ENCODE measurements at places on chromosomes 2 and 18. TPM values are rescaled to one million over a fixed set of nuclear protein-coding genes. Genes with fewer than 3 reads are reported as not detected.

The CCDC148 gene
- 1.2 TPM for total RNA-seq

DNA sequence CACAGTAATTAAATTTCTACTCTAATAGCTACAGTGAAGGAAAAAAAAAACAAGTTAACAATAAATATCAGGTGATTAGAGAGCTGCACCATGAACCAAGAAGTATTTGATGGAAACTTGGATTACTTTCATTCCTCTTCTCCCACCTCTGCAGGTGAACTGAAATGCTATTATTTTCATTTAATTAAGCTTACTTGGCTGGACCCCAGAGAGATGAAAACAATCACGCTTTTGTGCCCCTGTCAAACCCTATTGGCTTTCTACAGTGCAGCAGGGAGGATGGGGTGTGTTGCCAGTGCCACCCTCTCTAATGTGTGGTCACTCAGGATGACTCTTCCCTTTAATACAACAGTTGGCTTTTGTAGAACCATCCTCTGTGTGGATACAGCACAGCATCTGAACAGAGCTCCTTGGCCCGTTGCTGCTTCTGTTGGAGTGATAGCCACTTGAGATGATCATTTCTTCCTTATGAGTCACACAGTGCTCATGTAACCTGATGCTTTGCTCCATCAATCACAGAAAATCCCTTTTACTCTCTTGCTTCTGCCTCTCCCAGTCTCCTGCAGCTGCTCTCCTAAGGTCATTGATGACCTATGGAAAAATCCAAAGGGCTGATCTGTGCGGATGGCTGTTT lies 5.5 kb upstream of the ARL4C start:
- DNase-seq, result no peak

DNA sequence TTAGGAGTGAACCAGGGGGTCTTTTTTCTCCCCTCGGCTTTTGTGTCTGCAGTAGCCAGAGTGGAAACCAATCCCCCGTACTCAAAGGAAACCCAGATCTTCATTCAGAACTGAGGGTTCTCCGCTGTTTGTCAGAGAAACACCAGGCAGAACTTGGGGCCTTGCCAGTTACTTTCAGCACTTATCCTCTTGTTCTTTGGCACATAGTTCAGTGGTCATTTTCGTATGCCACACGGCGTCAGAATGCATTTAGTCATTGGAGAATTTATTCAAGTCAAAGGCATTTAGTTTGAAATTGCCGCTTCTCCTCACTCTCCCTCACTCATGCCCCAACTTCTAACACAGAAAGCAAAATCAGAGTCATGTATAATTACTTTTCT lies 102.9 kb downstream of the CABLES1 start:
- DNase-seq, result no peak

DNA sequence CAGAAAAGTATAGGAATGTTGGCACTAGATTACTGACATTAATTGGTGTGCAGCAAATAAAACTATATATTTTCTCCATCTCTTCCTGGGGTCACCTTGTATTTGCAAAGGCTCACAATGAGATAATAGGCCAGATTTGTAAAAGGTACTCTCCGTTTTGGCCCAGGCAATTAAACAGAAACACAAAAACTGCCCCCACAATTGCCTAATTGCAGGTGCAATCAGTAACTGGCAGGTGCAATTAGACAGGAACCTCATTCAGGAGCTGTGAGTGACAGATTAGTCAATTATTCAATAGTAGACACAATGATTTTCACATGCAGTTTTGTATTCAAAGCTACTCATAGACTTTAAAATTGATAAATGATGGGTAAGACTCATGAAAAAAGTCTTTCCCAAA lies 451.4 kb upstream of the ID2 start:
- no peak for DNase-seq

The POLE4 gene
- 59.8 TPM for total RNA-seq

Measured in upper lobe of right lung (tissue), 1 donor.